ENCODE measurements at places on chromosomes 5 and 9. TPM values are rescaled to one million over a fixed set of nuclear protein-coding genes. Genes with fewer than 3 reads are reported as not detected.

DNA sequence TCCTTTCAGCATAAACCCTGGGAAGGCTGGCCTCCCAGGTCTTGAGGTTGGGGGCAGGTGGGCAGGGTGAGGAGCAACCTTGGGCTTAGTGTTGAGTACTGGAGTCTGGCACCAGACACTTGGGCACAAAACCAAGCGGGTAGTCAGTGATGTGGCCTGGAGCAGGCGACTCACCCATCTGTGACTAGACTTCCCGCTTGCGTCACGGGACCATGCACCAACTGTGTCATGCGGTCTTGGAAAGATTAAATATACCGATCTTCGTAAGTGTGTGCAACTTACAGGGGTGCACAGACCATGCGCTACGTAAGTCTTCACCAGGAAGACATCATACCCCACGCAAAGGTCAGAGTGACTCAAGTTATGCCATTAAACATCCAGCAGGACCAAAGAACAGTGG is 304.4 kb upstream of the IRX4 start:
- no peak for ATAC-seq

DNA sequence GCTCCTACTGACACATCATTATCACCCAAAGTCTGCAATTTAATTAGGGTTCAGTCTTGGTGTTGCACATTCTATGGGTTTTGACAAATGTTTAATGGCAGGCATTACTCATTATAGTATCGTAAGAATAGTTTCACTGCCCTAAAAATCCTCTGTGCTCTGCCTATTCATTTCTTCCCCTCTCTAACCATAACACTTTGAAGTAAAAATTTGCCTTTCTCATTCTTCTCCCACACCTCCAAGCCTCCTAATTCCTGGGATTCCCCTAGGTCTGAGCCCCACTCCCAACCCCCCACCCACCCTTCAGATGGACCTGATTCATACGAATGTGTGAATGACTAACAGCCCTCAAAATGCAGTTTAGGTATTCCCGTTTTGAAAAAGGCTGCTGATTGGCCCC is 18.4 kb downstream of the ENC1 start:
- ATAC-seq, result no peak

DNA sequence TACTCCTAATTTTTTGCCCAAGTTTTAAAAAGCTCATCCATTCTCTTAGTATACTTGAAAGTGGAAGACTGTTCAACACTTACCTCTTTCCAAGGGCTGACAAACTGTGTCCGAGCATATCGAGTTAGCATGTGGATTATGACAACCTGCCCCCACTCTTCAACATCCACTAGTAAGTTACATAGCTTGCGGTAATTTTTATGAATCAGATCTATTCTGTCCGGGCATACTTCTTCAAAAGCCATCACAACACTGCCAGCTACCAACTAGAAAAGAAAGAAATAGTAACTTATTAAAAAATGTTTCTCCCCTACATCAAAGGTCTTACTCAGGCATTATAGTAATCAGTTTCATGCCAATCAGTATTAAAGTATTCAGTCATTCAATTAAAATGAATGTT is 78.5 kb downstream of the AP3B1 start:
- ATAC-seq, result no peak

DNA sequence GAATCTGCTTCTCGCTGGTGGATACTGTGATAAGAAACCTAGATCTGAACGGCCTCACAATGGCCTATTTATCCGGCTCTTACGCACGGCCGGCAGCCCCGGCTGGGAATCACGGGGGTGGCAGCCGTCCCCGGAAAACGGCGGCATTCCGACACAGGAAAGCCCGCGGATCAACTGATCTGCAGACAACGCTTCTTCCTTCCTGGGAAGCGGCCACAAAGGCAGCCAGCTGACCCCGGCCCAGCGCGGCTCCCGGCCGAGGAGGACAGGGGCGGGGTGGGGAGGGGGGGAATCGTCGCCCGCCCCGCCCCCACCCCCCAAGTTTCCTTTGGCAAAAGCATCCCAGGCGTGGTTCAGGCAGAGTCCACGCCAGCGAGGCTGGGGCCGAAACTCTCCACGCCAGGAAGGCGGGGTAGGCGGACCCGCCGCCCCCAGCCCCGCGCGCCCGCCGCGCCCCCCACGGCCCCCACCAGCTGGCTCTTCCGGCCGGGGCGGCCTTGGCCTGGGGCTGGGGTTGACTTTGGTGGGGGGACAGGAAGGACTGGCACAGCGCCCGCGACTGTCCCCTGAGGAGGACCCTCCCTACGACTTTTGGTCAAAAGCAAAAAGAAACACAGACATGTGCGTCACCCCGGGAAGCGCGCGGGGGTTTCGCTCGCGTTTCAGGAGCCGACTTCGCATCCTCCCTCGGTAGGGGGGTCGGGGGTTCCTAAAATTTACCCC is 247.7 kb upstream of the ANKRD55 start:
- ATAC-seq, result peak; percentile 72

Gene SLC45A2
- total RNA-seq, result not detected

DNA sequence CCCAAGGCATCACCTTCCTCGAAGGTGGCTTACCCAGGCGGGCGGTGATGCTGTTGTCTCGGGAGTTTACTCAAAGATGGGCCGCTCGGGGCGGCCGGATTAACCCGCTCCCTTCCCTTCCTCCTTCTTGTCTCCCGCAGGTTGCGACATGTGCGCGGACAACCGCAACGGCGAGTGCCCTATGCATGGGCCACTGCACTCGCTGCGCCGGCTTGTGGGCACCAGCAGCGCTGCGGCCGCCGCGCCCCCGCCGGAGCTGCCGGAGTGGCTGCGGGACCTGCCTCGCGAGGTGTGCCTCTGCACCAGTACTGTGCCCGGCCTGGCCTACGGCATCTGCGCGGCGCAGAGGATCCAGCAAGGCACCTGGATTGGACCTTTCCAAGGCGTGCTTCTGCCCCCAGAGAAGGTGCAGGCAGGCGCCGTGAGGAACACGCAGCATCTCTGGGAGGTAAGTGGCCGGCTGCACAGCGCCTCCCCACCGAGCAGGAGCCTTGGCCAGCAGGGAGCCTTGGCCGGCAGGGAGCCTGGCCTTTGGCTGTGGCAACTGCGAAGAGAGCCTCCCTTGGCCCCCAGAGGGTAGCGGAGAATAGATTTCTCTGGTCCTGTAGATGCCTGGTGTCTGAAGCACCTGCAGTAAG is 10.6 kb downstream of the PRDM6 start:
- no peak for ATAC-seq

DNA sequence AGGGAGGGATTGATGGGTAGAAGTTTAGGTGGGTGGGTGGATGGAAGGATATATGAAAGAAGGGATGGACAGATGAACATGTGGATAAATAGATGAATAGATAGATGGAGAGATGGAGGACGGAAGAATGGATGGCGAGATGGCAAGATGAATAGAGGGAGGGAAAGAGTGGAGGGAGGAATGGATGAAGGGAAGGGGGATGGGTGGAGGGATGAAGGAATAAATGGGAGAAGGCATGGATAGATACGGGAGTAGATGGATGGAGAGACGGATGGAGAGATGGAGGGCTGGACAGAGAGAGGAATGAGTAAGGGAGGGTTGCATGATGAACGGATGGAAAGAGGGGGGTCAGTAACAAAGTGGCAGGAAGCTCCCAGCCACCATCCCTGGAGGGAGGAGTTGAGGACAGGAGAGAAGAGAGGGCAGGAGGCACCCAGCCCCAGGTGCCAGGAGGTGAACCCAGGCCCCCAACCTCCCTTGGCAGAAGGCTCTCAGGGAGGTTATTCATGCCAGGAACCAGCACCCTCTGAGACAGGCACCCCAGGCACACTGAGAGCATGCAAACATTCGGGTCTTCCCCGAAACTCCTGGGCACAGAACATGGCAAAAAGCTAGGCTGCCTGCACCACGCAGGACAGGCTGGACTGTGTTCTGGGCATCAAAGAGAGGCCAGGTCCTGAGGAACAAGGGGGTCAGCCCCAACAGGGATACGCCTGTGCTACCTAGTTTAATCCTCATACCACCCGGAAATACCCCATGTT is 9.1 kb downstream of the SARDH start:
- ATAC-seq, result no peak

DNA sequence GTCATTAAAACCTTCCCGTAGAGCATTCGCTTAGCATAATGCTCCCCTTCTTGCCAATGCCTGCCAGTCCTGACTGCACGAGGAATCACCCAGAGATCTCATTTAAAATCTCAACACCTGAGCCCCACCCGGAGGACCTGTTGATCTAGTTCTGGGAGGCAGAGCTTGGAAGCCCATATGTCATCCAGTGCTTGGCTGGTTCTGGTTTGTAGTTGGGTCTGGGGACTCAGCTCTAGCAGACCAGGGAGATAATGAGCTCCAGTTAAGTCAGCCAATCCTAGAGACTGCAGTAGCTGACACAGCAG is 131.8 kb upstream of the DAP start:
- ATAC-seq, result no peak

DNA sequence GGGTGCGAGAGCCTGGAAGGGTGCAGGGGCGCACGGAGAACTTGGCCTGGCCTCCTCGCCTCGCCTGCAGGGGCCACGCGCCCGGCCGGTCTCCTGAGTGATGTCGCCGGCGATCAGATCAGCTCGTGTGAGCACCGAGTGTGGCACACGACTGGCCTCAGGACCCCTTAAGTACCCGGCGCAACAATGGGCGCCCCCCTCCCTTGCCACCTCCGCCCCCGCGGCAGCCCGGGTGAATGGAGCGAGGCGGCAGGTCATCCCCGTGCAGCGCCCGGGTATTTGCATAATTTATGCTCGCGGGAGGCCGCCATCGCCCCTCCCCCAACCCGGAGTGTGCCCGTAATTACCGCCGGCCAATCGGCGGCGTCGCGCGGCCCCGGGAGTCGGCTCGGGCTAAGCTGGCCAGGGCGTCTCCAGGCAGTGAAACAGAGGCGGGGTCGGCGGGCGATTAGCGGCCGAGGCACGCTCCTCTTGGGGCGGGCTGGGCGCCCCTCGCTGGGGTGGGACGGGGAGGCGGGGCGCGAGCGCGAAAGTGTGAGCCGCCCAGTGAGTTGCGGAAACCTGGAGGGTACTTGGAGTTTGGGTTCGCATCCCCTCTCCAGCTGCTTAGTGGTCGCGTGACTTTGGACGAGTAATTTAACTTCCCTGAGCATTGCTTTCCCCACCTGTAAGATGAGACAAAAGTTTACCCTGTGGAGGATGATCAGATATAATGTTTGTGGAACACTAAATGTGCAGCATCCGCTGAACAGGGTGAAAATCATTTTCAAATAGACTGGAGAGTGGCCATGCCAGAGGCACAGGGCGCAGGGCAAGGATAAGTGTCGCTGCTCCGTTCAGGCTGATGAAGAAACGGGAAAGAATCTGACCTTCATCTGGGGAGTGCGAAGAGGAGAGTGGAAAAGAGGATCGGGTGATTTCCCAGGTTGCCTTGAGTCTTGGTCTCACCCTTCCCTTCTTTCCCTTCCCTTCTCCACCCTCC is at the start of gene NEUROG1:
Gene NEUROG1 (minus strand): TSS at position 145 of the 982 bp plus-strand sequence. CDS start 274 bp downstream, outside the sequence.
- ATAC-seq, result no peak

- no peak for ATAC-seq
Measured at GRCh38 chr9:108786322-108786721, 69.5 kb downstream of the ACTL7B start.

Gene SHB
- 17.5 TPM for total RNA-seq

GRCh38 chr9:112042769-112043168 is 132.3 kb downstream of the SUSD1 start:
- no peak for ATAC-seq

GRCh38 chr5:176836811-176837706 is 26.7 kb downstream of the UNC5A start:
- no peak for ATAC-seq

GRCh38 chr9:133355881-133356357 is 368 bp downstream of the SURF1 start:
- ATAC-seq, result peak; percentile 17

DNA sequence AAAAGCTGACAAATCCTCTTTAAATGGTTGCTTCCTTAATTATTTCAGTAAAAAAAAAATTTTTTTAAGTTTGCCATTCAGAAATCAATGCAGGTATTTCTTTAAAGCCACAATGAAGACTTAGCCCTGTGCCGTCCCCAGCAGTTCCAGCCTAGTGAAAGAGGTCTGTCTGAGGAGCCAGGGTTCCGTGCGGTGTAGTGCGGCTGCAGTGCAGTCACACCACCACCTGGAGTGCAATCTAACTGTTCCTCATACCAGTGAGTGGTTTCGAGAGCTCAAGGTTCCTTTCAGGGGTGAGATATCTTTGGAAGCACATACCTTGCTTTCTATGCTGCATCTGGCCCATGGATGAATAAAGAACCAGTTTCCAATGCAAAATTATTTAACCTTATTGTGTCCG is 87.5 kb downstream of the FANCC start:
- no peak for ATAC-seq

- ATAC-seq, result no peak
Measured at GRCh38 chr5:66558560-66558959, 37.6 kb upstream of the MAST4 start.

Gene C7
- total RNA-seq, result 396 TPM

GRCh38 chr9:37575001-37575400 is 1.2 kb downstream of the FBXO10 start:
- no peak for ATAC-seq

DNA sequence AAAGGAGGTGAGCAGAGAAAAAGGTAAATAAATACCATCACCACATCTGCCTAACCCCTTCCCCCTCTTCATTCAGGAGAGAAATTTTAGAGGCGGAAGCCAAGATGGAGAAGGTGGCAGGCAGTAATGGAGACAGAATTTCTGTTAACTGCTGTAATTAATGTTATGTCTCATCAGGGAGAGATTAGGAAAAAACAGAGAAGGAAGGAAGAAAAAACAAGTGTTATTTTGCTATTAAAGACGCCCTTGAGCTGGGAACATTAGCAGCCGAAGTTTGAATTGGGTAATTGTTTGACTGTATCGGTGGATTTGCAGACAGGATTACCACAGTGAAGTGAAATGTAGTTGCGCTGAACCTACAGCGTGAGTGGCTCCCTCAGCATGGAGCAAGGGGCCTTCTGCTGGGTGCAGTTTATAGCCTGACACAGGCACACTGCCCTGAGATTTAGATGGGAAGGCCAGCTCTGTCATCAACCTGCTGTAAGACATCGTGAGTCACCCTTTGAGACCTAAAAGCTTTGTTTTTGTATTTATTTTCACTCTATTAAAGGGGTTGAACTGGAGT is 136.3 kb downstream of the ASTN2 start:
- no peak for ATAC-seq

- ATAC-seq, result no peak
Measured at GRCh38 chr5:174737330-174737729, 12.9 kb downstream of the MSX2 start.

DNA sequence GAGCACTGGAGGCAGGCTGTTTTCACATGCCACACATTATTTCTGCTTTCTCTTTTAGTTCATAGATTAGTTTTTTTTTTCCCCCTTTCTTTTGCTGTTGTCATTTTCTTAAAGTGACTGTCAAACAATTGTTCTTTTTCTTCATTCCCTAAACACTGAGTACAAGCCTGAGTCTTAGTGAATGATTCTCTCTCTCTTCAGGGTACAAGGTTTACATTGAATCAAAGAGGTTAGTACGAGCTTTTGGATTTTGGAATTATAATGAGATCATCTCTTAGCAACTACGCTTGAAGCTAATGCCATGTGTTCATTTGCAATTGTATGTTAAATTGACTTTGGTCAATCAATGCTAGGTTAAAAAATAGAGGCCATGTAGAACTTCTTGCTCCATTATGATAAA is 125.1 kb downstream of the CMYA5 start:
- ATAC-seq, result no peak

GRCh38 chr5:140801494-140801841 is 611 bp downstream of the PCDHA3 start:
- no peak for ATAC-seq

- no peak for ATAC-seq
Measured at GRCh38 chr5:167899490-167900070, 391.9 kb upstream of the WWC1 start.
